Activated CD4-positive, alpha-beta T cell treated with anti-CD3 and anti-CD28 coated beads for 36 hours (primary cell): ENCODE measurements at places on chromosomes 1 and 21.

GRCh38 chr1:118828038-118828437 lies 160.1 kb downstream of the TBX15 start:
- no peak for DNase-seq

DNA sequence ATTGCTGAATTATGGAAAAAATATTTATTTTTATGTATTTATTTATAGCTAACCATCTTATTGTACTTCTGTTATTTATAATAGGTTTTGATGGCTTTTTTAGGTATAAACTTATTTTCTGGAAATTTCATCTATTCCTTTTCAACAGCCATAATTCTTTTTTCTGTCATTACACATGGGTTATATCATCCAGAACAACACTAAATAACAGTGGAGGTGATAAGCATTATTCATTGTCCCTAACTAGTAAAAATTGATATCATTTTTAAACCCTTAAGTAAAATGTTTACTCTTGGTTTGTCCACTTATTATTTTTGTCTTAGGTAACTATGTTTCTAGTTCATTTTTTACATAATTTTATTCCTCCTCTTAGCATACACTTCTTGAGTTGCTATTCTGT lies 309.1 kb downstream of the USH2A start:
- no peak for DNase-seq

GRCh38 chr1:12052997-12053686 lies 10.0 kb upstream of the TNFRSF8 start:
- DNase-seq: no peak

- DNase-seq: no peak
These were observed 1.8 kb upstream of the TMEM52 start for GRCh38 chr1:1920608-1921458.

- DNase-seq: peak; percentile 97
These were observed 3.7 kb downstream of the CD52 start for GRCh38 chr1:26321315-26322041.
